ENCODE measurements at places on chromosomes 12 and 14.

GRCh38 chr14:75643985-75644384, 16.7 kb downstream of the ERG28 start:
- DNase-seq = no peak

- no peak for DNase-seq
Observed at GRCh38 chr12:127113945-127114344, 1153.0 kb upstream of the TMEM132C start.

DNA sequence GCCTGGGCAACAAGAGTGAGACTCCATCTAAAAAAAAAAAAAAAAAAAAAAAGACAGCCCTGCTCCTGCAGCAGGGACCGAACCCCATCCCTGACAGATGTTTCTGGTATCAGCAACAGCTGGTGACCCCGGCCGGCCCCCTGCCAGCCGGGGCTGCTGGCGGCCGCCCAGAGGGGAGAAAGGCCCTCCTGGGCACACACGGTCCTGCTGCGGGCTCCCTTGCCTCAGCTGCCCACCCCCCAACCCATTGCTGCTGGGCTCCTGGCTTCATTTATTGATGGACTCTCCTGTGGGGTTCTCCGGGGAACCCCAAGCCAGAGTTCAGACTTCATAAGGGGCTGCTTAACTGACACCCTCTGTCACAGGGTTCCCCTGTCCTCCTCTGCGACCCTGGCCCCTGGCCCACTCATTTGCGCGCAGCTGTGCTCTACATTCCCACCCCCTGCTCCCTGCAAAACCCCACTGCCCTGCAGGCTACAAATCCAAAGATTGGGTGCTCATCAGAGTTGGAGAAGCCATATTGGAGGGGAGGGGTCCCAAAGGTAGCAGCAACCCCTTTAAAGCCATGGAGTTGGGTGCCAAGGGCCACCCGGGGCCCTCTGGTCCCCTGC, 103.6 kb upstream of the RTL1 start:
- DNase-seq = no peak

DNA sequence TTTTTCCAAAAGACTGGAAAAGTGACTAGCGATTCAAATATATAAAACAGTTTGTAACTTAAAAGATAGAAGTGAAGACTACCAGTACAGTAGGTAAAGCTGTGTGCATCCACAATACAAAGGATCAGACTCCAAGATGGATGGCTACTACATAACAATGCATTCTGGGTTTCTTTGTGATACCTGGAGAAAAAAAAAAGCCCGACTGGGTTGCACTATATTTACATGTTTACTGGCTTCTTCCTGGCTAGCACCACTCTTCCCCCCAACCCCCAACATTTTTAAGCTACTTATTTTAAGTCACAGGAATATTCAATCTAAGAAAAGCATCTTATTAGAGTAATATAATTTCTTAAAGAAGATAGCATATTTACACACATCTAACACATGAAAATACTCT, 61.1 kb upstream of the SINHCAF start:
- DNase-seq = no peak

- no peak for DNase-seq
Observed at GRCh38 chr12:29599381-29599780, 101.9 kb upstream of the OVCH1 start.

DNA sequence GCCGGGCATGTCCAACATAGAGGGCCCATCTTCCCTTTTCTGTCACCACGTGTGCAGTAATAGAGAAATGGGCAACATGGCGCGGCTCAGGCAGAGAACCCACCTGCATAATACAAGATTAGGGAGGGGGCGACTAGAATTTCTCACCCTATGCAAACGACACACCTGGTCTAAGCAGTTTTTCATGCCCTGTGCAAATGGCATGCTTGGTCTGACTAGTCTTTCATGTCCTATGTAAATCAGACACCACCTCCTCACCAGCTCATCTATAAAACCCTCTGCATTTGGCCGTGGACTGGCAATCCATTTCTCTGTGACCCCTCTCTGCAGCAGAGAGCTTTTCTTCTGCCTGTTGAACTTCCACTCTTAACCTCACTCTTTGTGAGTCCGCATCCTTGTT, 180.2 kb upstream of the PZP start:
- no peak for DNase-seq
